ENCODE measurements at places on chromosomes 13 and 19.

DNA sequence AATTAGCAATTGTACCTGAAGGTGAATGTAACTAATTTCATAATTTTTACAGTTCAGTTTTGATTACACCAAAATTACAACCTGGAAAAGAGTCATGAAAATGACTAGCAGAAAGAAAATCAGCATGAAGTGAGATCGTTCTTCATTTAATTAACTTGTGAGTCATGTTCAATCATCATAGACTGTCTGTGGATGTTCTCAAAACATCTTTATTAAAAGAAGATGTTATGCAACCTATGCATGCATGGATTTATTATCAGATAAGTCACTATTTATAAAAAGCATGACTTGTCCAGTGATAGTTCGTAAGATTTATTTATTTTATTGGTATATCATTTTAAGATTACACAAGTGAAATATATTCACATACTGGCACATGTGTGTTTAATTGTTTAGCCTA is 245.9 kb downstream of the ITGBL1 start:
- DNase-seq: no peak

GRCh38 chr19:56838909-56839651 is 1.4 kb downstream of the PEG3 start:
- no peak for DNase-seq

GRCh38 chr13:97627566-97627965 is 193.6 kb downstream of the RAP2A start:
- DNase-seq: no peak

- no peak for DNase-seq
Measured at GRCh38 chr19:51391073-51391611, 751 bp upstream of the C19orf84 start.

GRCh38 chr19:33350538-33351309 is 22.8 kb upstream of the CEBPG start:
- DNase-seq: no peak

DNA sequence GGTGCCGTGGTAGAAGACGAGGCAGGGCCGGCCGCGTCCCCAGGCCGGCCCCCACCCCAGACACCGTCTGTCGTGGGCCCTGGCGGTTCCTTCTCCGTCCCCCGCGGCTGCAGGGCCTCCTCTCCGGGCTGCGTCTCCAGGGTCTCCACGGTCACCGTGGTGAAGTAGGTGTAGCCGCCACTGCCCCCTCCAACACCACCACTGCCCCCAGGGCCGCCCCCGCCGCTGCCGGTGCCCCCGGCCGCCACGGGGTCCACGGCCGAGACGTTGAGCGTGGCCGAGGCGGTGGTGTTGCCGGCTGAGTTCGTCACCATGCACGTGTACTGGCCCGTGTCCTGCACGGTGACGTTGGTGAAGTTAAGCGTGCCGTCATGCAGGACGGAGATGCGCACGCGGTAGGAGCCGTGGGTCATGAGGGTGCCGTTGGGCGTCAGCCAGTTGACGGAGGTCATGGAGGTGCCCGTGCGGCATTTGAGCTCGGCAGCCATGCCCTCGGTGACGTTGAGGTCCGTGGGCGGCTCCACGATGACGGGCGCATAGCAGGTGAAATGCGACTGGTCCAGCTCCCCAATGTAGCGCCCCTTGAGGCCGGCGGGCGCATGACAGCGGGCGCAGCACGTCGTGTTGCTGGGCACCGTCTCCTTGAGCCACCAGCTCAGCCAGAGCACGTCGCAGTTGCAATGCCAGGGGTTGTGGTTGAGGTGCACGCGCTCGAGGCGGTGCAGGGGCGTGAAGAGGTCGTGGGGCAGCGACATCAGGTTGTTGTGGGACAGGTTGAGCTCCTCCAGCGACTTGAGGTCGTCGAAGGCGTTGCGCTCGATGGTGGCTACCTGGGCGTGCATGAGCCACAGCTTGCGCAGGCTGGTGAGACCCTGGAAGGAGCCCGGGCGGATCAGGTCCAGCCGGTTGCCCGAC is 4.6 kb upstream of the ASPDH start:
- no peak for DNase-seq

- DNase-seq: no peak
Measured at GRCh38 chr19:56111601-56112312, 9.3 kb downstream of the ZNF787 start.

- no peak for DNase-seq
Measured at GRCh38 chr19:8421484-8422461, 8.7 kb downstream of the MARCHF2 start.

DNA sequence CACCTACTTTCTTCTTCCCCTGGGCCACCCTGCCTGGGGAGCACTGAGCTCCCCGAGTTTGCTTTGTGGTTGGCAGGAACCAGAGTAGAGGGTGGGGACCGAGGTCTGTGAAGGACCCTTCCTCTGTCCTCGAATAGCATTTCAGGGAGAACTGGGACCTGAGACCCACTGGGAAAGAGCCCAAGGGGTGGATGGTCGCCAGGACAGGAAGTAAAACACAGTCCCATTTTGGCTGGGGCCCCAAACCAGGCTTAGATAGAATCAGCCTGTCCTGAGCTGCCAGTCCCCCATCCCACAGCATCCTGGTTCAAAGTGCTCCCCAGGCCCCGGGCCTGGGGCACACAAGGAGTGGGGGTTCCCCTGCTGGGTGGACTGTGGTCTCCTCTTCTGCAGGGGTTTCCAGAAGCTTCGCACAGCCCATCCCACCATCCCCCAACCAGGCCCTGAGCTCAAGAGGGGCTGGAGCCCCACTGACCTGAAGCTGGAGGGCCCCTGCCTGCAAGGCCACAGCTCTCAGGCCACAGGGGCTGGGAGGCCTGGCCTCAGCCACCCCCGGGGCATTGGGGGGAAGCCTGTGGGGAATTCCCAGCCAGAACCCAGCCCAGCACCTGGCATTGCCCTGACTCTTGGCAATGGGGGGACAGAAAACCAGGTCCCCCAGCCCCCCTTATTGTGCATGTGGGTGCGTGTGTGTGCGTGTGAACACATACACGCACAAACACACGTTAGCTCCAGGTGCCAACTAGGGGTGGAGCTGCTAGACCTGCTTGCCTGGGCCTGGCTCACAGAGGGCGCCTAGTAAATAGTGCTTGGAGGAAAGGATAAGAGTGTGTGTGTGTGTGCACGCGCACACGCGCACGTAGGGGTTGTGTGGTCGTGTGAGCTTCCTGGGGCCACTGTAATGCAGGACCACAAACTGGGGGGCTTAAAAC is 995 bp upstream of the MKNK2 start:
- DNase-seq: no peak

DNA sequence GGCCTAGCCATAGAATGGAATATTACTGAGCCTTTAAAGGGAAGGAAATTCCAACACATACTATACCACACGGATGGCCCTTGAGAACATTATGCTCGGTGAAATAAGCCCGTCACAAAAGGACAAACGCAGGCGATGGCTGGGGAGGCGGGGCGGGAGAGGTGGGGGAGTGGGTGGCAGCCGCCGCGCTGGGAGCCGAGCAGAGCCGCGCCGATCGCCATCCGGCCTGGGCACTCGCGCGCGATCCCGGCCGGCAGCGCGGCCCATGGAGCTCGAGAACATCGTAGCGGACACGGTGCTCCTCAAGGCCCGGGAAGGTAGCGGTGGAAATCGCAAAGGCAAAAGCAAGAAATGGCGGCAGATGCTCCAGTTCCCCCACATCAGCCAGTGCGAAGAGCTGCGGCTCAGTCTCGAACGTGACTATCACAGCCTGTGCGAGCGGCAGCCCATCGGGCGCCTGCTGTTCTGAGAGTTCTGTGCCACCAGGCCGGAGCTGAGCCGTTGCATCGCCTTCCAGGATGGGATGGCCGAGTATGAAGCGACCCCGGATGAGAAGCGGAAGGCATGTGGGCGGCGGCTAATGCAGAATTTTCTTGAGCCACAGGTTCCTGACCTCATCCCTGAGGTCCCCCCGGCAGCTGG is 140.1 kb downstream of the ZDHHC20 start:
- DNase-seq: no peak

DNA sequence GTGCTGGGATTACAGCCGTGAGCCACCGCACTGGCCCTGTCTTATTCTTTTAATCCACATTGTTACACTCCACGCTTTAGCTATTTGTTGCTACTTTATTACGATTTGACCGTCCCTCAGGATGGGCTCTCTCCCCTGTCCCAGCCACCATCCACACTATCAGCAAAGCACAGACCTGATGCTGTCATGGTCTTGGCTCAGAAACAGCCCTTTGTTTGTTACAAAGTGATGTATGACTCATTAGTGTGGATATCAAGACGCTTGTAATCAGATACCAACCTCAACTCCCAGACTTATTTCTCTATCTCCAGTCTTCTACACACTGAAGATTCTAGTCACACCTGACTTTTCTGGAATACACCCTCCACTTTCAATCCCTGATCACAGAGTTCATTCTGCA is 84.6 kb upstream of the FREM2 start:
- no peak for DNase-seq

GRCh38 chr13:51848674-51849073 is 3.7 kb upstream of the TMEM272 start:
- DNase-seq: no peak

GRCh38 chr13:36839281-36839680 is 20.3 kb downstream of the RFXAP start:
- DNase-seq: no peak

- DNase-seq: no peak
Measured at GRCh38 chr13:25923217-25924085, 128.4 kb downstream of the SHISA2 start.

DNA sequence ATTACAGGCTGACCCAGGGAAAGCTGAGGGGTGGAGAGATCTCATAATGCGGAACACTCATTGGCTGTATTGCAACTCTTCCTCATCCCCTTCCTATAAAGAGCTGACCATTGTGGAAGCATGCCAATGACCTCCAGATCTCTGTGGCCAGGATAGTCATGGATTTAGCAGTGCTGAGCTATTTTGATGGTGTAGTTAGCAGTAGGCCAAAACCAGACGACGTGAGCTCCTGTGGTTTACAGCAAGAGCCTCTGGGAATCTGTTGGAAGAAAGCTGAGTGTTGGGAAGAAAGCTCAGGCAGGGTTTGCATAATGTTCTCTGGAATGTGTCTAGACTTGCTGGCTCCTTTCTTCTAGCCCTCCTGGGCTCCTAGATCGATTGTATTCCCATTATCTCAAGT is 187.5 kb upstream of the GPC6 start:
- DNase-seq: no peak

DNA sequence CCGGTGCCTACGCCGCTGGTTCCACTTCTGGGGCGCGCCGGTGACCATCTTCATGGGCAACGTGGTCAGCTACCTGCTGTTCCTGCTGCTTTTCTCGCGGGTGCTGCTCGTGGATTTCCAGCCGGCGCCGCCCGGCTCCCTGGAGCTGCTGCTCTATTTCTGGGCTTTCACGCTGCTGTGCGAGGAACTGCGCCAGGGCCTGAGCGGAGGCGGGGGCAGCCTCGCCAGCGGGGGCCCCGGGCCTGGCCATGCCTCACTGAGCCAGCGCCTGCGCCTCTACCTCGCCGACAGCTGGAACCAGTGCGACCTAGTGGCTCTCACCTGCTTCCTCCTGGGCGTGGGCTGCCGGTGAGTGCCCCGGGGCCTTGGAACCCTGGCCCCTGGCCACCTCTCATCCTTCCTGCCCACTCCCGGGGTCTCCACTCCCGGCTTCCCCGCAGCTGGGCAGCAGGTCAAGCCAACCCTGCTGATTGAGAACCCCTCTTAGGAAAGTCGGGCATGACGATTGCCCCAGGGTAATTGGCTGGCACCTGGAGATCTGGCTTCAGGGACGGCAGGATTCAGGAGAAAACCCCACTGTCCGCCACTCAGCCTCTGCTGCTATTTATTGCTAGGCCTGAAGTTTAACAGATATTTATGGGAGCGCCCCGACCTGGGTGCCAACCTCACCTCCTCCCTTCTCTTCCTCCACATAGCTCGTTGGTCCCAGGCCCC is 39.1 kb downstream of the TRPM4 start:
- no peak for DNase-seq

GRCh38 chr13:94313321-94313910 is 166.1 kb downstream of the DCT start:
- no peak for DNase-seq

DNA sequence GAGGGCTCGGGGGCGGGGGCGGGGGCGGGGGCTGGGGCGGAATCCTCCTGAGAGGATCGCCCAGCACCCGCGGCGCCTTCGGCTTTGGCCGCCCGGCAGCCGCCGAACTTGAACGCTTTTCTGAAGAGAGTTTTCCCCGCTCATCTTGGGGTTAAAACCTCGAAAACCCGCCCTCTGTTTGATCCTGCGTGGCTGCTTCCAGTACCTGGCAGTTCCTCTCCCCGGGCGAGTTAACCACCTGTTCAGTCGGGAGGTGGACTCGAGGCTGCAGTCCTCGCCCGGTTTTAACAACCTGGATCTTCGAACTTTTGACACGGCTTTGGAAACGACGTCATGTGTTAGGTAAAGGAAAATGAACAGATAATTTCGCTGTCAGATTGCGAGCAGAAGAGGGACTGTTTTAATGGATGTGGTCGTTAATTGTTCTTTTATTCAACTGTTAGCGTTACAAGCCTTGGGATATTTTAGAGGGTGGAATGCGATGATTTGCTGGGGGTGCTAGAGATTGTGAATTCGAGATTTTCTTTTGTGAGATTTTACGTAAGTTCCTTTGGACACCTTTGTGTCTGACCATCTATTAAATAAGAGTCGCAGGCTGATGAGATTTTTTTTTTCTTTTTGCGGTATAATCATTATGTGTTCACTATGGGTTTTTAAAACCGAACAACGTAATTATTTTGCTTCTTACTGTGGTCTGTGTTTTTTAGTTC is 1.0 kb downstream of the FNDC3A start:
- no peak for DNase-seq

DNA sequence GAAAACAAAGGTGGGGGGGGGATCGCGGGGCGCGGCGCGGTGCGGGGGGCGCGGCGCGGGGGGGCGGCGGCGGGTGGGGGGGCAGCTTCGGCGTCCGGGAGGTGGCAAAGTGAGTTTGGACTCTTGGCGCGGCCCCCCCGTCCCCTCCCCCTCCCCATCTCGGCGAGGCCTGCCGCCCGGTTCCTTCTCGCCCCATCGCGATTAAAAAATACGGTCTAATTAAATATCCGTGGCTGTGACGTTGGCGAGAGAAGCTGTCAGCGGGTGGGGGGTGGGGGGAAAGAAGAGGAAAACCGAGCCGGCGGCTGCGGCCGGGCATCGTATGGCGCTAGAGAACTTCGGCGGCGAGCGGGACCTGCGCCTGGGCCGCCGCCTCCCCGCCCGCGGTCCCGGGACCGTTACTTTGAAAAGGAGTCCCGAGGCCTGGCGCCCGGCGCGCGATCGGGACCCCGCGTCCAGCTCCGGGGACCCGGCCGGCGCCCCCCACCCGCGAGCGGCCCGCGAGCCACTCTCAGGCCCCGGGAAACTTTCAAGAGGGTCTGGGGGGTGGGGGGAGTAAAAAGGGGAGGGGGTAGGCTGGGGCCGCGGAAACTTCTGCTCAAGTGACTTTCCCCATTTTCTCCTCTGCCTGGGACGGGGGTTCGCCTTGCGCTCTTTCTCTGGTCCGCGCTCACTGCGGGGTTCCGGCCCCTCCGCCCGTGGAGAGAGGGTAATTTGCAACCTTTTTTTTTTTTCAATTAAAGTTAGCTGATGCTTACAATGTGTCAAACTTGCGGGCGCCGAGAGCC is 146.3 kb upstream of the ZNF536 start:
- DNase-seq: no peak

DNA sequence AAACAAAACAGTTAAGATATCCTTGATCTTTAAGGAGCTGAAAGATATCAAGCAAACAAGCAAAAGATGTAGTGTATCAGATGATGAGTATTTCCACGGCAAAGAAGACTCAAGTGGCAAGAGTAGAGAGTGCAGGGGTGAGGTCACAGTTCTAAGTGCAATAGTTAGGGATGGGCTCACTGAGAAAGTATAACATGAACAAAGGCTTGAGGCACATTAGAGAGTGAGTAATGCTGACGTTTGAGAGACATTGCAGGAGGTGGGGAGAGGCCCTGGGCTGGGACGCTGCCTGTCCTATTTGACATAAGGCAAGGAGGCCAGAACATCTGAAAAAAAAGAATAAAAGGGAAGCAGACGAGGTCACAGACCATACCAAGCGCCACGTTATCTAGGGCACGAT is 1.4 kb downstream of the DUXA start:
- no peak for DNase-seq

Measured in NK-92 treated with Interleukin-12 subunit alpha and Interleukin-12 subunit beta, amount 100 ng/mL, for 24 hours (cell line).